ENCODE measurements at places on chromosomes 2 and 18.

GRCh38 chr18:56326336-56327072, 311.9 kb downstream of the TXNL1 start:
- DNase-seq: no peak

GRCh38 chr2:221724631-221725203, 152.6 kb upstream of the EPHA4 start:
- no peak for DNase-seq

GRCh38 chr2:42127425-42128424, 41.4 kb upstream of the EML4 start:
- no peak for DNase-seq

DNA sequence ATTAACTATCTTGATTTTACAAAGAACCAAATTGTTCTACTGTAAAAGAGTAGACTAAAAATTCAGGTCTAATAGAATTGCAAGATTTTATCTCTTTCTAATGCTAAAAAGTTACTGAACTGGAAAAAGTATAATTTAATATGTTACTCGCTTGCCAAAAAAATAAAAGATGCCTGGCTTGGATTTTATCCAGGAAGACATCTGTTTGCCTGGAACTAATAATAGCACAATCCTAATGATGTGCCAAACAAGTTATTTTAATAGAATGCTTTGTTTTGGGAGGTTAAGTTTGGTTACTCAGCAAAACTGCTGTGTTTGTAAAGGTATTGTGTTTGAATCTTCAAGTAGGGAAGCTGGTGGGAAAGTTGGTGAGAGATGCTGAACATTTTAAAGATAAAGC, 19.4 kb upstream of the ZSWIM2 start:
- no peak for DNase-seq

DNA sequence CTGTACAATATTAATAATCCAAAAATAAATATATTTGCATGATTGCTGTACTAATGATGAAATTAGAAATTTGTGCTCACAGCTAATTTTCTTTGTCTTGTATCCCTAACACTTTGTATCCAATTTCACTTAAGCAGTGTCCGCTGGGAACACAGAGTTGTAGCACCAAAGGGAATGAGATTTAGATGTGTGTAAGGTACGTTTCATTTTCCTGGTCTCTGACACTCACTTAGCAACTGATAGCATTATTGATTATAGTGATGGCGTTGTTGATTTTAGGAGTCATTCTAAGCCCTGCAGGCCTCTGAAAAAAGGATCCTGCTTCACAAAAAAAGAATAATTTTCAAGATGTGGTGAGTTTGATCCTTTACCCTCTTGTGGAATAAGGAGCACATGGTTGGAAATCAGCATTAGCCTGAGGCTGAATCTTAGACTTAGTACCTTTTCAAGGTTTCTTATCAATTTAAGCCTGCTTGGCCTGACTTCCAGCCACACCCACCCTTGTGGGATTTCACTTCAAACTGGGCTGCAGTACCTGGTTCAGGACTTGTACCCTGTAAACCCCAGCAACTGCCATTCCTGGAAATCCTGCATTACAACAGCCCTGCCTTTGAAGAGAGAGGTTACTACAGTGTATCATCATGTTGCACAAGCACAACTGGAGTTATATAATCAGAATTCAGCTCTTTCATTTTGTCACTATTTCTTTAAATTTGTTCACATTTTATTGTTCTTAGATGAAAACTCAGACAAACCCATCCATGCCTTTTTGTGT, 116.2 kb downstream of the RND3 start:
- DNase-seq: peak; percentile 49

- no peak for DNase-seq
Measured at GRCh38 chr18:3255611-3256165, 6.2 kb upstream of the MYL12B start.

GRCh38 chr2:156339865-156340264, 7.3 kb upstream of the NR4A2 start:
- DNase-seq: peak; percentile 66

- peak; percentile 31 for DNase-seq
Measured at GRCh38 chr18:39825485-39826150, 2129.4 kb upstream of the PIK3C3 start.

DNA sequence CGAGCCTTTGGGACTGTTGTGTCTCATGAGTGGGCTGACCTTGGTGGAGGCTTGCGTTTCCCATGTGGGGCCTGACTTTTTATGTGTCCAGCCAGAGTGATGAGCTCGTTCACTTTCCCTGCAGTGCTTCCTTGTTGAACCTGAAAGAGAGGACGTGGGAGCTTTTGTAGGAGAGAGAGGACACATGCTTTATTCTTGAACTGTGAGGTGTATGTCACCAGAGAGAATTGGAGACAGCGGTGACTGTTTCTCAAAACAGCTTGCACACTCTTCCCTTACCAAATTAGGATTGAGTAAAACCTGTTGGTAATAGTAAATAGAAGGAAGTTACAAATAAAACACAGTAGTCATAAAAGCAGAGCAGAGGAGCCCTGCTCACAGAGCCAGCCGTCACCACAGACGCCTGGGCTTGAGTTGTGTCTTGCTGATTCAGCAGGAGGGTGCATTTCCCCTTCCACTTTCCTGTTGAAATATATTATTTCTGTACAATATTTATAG, 60.7 kb downstream of the INPP4A start:
- no peak for DNase-seq
